ENCODE measurements at places on chromosomes 1 and 21.

GRCh38 chr1:234611225-234611846 is 1.4 kb upstream of the IRF2BP2 start:
- H3K4me3 ChIP-seq = peak overlapping the region; percentile 79
- peak; percentile 72 for DNase-seq
- peaks cover 35% of the 10 kb centered on the region for H3K4me1 ChIP-seq
- H3K36me3 ChIP-seq = peaks cover 25% of the 10 kb centered on the region

DNA sequence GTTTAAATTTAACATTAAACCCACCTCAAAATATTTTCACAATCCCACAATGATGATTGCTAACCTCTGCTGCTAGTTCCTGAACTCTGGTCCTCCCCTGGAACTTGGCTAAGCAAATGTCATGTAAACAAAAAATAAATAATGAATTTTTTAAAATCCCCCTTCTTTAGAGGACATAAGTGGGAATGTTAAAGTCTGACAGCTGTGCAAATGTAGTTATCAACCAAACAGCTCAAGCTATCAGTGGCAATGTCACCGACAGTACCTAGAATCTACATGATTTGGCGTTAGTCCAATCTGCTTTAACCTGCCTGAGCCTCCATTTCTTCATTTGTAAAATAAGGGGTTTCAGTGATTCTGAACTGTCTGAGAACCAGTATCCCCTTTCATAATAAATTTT is 67.7 kb downstream of the GDAP2 start:
- DNase-seq = no peak
- H3K4me3 ChIP-seq = no peak overlapping the region
- no peak overlapping the region for H3K27ac ChIP-seq
- no peaks in the 10 kb centered on the region for H3K4me1 ChIP-seq
- H3K36me3 ChIP-seq = peaks cover 14% of the 10 kb centered on the region
- H3K27me3 ChIP-seq = no peaks in the 10 kb centered on the region

DNA sequence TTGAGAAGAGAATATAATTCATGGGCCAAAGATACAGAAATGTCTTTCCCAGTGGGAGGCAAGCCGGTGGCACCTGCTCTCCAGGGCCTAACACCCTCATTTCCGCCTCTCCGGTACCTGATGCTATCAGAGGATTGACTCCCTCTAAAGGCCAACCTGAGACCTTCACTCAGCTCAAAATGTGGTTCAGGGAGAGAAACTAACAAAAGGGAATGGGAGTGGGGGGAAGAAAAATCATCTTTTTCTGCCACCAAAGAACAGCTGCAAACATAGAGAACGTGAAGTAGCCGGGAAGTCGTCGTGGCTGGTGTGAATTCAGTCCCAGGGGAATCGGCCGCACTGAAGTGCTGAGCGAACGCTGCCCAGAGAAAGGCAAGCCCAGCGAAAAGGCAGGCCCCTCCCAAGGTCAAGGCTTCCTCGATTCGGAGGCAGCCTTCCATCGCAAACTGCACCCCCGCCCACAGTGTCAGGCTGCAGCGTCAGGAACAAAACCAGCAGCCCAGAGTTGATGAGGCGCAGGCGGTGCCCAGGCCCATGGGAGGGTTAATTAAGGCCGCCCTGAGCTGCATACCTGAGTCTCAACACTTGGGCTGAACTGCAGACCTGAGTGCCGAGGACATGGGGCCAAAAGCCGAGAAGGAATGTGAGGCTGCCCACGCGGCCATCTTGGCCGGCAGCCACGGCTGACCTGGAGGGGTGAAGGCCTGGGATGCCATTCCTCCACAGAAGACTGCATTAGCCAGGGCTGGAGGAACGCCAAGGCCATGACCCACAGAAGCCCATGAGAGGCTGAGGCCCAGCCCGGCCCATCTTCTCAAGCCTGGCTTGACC is 160.2 kb downstream of the PSMG1 start:
- H3K27me3 ChIP-seq = no peaks in the 10 kb centered on the region
- no peak for DNase-seq
- H3K36me3 ChIP-seq = peaks cover 6% of the 10 kb centered on the region
- no peak overlapping the region for H3K4me3 ChIP-seq
- no peak overlapping the region for H3K27ac ChIP-seq

GRCh38 chr1:213399695-213400094 is 348.7 kb downstream of the RPS6KC1 start:
- H3K4me3 ChIP-seq = no peak overlapping the region
- DNase-seq = no peak
- no peaks in the 10 kb centered on the region for H3K27me3 ChIP-seq
- H3K27ac ChIP-seq = no peak overlapping the region
- H3K36me3 ChIP-seq = no peaks in the 10 kb centered on the region
- H3K4me1 ChIP-seq = no peaks in the 10 kb centered on the region

GRCh38 chr1:9101510-9102146 is 27.3 kb downstream of the GPR157 start:
- H3K27ac ChIP-seq = no peak overlapping the region
- H3K4me1 ChIP-seq = peaks cover 2% of the 10 kb centered on the region
- no peak overlapping the region for H3K4me3 ChIP-seq
- H3K36me3 ChIP-seq = no peaks in the 10 kb centered on the region
- no peaks in the 10 kb centered on the region for H3K27me3 ChIP-seq
- DNase-seq = no peak

DNA sequence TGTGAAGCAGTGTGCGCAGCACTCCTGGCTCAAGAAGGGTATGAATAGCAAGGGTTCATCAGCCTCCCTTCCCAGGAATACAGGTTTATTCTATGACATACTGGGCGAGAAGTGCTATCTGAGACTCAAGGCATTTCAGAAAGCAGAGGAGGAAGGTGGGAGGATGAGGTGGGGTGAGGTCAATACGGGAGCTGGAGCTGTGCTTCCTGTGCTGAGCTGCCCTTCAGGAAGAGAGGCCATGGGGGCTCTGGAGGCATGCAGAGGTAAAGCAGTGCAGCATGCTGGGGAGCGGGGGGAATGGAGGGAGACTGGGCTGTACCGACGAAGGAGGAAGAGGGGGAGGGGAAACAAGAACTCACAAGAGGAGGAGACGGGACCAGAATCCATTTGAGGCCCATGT is 717.6 kb downstream of the PTPRU start:
- H3K27me3 ChIP-seq = peaks cover 2% of the 10 kb centered on the region
- no peak overlapping the region for H3K4me3 ChIP-seq
- no peak overlapping the region for H3K27ac ChIP-seq
- H3K4me1 ChIP-seq = no peaks in the 10 kb centered on the region
- H3K36me3 ChIP-seq = no peaks in the 10 kb centered on the region

DNA sequence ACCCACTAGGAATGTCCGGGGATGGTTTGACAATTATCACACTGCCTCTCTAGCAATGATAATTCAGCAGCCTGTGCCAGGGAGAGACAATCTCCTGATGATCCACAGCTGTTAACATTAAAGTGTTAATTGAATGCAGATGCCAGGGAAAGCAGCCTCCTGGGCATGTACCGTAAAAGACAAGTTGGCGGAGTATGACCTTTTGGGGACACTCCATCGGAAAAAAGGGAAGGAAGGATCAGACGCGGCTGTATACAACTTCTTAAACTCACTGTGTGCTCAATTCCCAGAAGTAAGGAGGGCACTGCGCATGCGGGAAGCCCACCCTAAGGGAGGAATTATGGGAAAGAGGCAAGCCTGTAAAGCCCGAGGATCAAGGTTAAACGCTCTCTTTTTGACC is 62.6 kb downstream of the MAP3K7CL start:
- peaks cover 9% of the 10 kb centered on the region for H3K36me3 ChIP-seq
- no peak for DNase-seq
- peak overlapping the region; percentile 48 for H3K27ac ChIP-seq
- no peak overlapping the region for H3K4me3 ChIP-seq

- no peak for DNase-seq
- H3K36me3 ChIP-seq = no peaks in the 10 kb centered on the region
- H3K27me3 ChIP-seq = peaks cover 30% of the 10 kb centered on the region
These were observed 47.7 kb upstream of the RHOU start for GRCh38 chr1:228687587-228687986.

- H3K4me3 ChIP-seq = no peak overlapping the region
- peaks cover 28% of the 10 kb centered on the region for H3K4me1 ChIP-seq
- peaks cover 24% of the 10 kb centered on the region for H3K36me3 ChIP-seq
- no peaks in the 10 kb centered on the region for H3K27me3 ChIP-seq
- H3K27ac ChIP-seq = peak overlapping the region; percentile 63
- no peak for DNase-seq
These were observed 5.3 kb downstream of the ADIPOR1 start for GRCh38 chr1:202952818-202953217.

GRCh38 chr1:56258371-56258770 is 321.0 kb downstream of the PLPP3 start:
- no peak overlapping the region for H3K4me3 ChIP-seq
- no peak for DNase-seq
- no peaks in the 10 kb centered on the region for H3K27me3 ChIP-seq
- H3K27ac ChIP-seq = no peak overlapping the region

DNA sequence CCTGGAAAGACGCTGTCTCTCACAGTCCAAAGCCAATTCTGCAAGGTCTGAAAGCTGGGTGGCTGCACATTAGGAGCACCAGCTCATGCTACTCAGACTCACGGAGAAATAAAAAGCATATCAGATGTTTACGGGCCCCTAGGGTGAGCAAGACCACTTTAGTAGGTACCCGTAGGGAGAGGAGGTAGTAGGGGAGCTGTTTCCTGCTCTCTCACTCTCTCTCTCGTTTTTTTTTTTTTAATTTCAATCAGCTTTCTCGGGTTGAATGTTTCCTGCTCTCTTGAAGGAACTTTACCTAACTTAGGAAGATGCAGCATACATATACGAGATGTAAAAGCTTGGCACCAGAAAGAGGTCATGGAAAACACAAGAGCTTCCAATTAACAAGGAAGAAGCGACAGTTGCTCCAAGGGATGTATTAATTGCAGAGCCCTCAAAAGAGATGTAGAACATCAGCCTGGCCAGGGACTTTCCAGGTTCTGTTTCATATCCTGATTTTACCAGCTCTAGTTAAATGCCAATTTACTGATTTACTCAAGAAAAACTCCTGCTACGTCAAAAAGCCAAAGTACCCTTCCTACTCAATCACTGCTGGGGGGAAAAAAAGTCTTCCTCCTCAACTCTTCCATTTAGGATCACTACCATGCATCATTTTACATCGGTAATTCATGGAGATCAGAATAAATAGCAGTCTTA is 3.1 kb downstream of the LORICRIN start:
- H3K36me3 ChIP-seq = no peaks in the 10 kb centered on the region
- H3K4me1 ChIP-seq = peaks cover 24% of the 10 kb centered on the region
- no peak overlapping the region for H3K4me3 ChIP-seq

- DNase-seq = no peak
- no peaks in the 10 kb centered on the region for H3K36me3 ChIP-seq
- no peak overlapping the region for H3K27ac ChIP-seq
- H3K27me3 ChIP-seq = peaks cover 2% of the 10 kb centered on the region
These were observed 495.6 kb downstream of the SIPA1L2 start for GRCh38 chr1:232134365-232134764.

DNA sequence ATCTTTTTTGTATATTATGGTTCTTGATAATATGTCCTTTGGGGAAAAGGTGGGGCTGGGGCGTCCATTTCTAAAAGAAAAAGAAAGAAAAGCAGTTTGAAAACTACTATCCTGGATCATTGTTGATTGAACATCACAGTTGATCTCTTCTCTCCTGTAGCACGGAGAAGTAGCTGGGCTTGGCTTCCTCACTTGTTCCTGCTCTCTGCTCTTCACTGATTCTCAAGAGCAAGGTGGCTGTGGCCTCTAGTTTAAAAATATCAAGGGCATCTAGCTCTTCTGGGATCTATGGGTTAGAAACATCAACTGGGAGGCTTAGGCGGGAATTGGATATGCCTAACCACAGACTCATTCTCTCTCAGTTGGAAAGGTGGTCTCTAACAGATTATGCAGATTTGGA is 38.1 kb upstream of the EPHA8 start:
- no peak overlapping the region for H3K27ac ChIP-seq
- H3K27me3 ChIP-seq = no peaks in the 10 kb centered on the region
- no peak for DNase-seq
- peaks cover 31% of the 10 kb centered on the region for H3K36me3 ChIP-seq

- H3K4me3 ChIP-seq = no peak within 1 kb of the TSS
- peaks cover 23% of the 10 kb centered on the region for H3K36me3 ChIP-seq
- no peak for DNase-seq
- H3K27me3 ChIP-seq = no peaks in the 10 kb centered on the region
These were observed at the start of gene DCDC2B for GRCh38 chr1:32208891-32209328. Gene DCDC2B (plus strand): TSS chr1:32209089. CDS start chr1:32209094, 5 bp downstream.

DNA sequence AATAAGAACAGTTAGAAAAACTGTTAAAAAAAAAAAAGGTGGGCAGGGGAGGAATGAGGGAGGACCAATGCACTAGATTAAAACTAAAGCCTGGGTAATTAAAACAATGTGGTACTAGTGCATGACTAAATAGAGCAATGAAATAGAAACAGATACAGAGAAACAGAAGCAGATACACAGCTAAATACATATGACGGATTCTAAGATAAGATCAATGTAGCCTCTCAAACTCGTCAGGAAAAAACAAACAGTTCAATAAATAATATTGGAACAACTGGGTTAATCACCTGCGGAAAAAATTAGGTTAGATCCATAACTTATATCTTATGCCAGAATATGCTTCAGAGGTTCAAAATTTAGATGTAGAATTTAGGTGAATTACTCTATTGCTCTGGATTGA is 68.2 kb downstream of the ERO1B start:
- H3K4me1 ChIP-seq = peaks cover 2% of the 10 kb centered on the region
- DNase-seq = no peak
- H3K27me3 ChIP-seq = no peaks in the 10 kb centered on the region
- H3K27ac ChIP-seq = no peak overlapping the region
- no peaks in the 10 kb centered on the region for H3K36me3 ChIP-seq

GRCh38 chr1:91075233-91076135 is 53.6 kb upstream of the ZNF644 start:
- no peak overlapping the region for H3K27ac ChIP-seq
- H3K27me3 ChIP-seq = peaks cover 2% of the 10 kb centered on the region
- no peak overlapping the region for H3K4me3 ChIP-seq
- no peaks in the 10 kb centered on the region for H3K4me1 ChIP-seq
- no peaks in the 10 kb centered on the region for H3K36me3 ChIP-seq

GRCh38 chr1:185912504-185912903 is 178.3 kb downstream of the HMCN1 start:
- H3K4me1 ChIP-seq = no peaks in the 10 kb centered on the region
- H3K4me3 ChIP-seq = no peak overlapping the region
- H3K36me3 ChIP-seq = no peaks in the 10 kb centered on the region
- H3K27ac ChIP-seq = no peak overlapping the region

DNA sequence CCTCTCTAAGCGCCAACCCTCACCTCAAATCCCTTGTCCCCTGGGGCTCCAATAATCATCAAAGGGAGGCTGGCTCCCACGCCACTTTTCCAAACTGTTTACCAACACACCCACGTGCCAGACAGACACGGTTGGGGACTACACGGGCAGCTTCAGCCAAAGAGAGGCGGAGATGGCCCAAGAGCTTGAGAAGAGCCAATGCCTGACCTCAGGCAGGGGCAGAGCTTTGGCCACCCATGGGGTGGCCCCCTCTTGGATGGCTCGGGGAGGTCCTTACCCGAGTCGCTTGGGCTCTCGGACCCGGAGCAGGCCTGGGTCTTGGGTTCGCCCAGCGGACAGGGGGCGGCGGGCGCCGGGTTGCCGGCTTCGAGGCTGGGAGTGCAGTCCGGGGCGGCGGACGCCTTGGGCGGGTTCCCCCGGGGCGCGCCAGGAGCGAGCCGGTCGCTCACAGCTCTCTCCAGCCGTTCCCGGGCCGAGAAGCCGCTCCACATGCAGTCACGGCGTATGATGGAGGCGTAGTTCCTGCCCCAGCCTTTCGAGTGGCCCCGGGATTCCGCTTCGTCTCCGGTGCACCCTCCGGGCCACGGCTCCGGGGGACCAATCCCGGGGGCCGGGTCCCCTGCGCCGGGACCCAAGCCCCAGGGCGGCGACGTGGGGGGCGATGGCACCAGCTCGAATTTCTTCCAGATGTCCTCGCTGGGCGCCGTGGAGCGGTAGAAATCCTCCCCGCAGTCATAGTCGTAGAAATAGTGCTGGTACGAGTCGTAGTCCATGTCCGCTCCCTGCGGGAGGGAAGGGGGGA is 854 bp downstream of the MYCL start:
- H3K27me3 ChIP-seq = peaks cover 66% of the 10 kb centered on the region
- peak overlapping the region; percentile 69 for H3K4me3 ChIP-seq
- peaks cover 6% of the 10 kb centered on the region for H3K4me1 ChIP-seq
- no peaks in the 10 kb centered on the region for H3K36me3 ChIP-seq
- no peak overlapping the region for H3K27ac ChIP-seq
- no peak for DNase-seq
